Activated T-helper 1 cell treated with anti-CD3 and anti-CD28 coated beads, Interleukin-2, amount 50 U/mL, for 16 hours (primary cell): ENCODE measurements at places on chromosomes 6 and 20.

DNA sequence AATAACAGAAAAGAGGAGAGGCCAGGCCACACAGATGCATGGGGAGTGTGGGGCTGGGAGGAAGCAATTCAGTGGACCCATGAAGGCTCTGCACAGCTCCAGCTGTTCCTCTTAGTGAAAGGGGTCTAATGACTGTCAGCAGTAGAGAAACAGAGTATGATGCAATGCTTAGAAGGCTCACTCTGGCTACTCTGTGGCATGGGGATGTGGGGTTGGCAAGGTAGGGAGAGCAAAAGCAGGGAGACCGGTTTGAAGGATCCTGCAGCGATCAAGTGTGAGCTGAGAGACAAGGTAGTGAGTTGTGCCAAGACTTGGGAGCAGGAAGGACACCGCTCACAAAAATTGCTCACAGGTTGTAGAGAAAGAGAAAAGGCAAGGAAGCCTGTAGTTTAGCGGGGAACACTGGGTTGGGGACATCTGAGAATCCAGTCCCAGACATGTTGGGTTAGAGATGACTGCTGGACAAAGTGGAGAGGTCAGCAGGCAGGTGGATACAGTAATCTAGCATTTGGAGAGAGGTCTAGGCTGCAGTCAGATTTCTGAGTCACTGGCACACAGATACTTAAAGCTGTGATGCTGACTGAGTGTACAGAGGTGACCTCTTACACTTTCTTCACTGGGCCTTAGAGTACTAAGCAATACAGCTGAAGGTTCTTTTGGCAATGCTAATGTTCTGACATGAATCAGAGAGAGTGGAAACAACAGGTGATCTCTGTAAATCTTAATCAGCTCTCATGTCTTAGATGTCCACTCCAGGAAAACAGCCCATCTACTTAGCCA lies 27.1 kb downstream of the NAPB start:
- no peak for DNase-seq

- no peak for DNase-seq
Measured at GRCh38 chr20:23212464-23212995, 126.4 kb upstream of the CD93 start.

DNA sequence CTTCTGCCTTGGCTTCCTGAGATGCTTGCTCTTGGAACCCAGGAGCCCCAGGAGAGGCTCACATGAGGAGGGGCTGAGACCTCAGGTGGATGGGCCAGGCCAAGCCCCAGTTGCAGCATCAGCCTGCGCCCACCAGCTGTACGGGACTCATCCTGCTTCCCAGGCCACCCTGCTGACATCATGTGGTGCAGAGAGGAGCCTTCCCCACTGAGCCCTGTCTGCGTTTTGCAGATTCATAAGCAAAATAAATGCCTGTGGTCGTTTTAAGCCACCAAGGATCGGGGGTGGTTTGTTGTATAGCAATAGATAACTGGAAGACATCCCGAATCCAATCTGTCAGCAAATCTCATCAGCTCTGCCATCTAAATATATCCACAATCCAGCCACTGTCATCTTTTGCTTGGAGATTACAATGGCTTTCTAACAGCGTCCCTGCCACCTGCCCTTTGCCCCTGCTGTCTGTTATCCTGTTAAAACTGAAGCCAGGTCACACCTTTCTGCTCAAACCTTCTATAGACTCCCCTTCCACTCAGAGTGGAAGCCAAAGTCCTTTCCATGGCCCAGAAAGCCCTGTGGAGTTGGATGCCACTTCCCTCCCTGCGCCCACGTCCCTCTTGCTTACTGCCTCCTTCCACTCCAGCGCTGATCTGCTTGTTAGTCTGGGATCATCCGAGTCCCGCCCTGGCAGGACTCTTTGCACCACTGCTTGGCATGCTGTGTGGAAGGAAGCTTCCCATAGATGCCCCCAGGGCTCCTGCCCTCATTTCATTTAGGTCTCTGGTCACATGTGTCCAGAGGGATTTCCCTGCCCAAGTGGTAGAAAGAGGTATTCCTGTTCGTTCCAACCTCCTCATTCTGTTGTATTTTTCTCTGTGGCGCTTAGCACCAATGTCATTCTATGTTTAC lies 24.0 kb upstream of the MLN start:
- no peak for DNase-seq

GRCh38 chr6:150753371-150754064 lies 112.0 kb upstream of the MTHFD1L start:
- DNase-seq = no peak

DNA sequence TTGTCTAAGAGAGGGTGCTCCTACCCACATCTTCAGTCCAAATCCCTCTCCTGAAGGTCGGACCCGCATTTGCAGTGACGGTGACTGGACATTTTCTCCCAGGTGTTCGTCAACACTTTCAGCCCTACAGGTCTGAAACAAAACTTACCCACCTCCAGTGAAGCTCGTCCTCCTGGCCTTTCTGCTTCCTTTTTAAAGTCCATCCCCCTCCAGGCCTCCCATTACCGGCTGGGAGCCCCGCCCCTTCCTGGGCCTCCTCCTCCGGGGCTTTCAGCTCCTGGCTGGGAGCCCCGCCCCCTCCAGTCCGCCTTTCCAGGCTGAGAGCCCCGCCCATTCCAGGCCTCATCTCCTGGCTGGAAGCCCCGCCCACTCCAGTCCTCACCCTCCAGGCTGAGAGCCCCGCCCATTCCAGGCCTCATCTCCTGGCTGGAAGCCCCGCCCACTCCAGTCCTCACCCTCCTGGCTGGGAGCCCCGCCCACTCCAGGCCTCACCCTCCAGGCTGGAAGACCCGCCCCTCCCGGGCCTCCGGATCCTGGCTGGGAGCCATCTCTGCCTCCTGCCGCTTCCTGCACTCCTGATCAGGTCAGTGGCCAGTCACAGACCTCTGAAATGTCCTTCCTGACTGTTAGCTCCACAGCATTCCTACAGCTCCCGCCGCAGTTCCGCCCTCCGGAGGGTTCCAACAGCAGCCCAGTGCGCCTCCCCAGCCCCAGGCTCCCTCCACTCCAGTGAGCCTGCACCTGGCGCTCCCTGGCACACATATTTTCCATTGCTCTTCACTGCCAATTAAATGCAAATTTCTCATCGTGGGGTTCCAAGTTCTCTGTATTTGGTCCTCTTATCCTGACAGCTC lies 98.5 kb downstream of the LY86 start:
- DNase-seq = no peak

DNA sequence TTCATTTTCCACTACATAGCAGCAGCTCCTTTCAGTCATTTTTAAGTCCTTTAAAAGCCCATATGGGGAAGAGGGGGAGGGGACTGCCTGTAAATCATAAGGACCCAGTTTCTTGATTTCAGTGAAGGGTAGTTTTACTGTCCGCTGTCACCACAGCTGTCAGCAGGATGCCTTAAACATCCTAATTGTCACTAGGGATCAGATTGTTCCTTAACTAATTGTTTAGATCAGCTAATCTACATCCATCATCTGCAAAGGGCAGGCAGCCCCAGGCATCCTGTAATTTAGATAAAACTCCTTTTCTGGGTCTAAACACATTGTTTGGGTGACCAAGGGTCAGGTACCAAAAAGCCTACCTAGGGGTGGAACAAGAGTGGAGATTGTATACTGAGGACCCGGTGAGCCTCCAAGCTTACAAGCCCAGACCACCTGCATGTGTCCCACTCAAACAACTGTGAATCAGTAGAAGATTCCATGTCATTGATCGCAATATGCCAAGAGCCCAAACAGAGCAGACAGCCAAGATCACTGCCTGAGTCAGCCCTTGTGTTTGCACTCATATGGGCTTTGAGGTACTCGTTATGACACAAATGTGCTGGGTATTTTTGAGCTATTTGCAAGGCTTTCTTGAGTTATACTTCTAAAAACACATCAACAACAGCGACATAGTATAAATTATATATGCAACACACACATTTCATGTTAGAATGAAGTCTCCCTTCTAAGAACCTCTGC lies 198.7 kb upstream of the CEP162 start:
- no peak for DNase-seq

DNA sequence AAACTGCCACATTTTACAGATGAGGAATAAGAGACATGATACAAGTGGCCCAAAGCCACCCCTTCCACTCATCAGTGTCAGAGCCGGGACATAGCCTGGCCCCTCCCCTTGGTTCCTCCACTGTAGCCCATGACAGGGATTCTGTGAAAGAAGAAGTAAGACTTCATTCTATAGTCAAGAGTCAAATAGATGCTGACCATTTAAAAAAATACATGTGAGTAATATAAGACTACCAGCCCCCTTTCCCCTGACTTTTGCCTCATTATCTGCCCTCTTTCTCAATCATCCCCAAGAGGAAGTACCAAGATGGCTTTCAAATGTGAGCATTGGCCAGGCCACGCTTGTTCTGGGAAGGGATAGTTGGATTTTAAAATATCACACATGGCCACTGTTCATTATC lies 57.8 kb upstream of the TAB2 start:
- no peak for DNase-seq

- DNase-seq = no peak
Measured at GRCh38 chr20:33005132-33005566, 916 bp upstream of the SUN5 start.

- DNase-seq = no peak
Measured at GRCh38 chr6:41922154-41922553, 855 bp downstream of the BYSL start.

- DNase-seq = no peak
Measured at GRCh38 chr6:79188885-79189480, 45.5 kb downstream of the HMGN3 start.

- no peak for DNase-seq
Measured at GRCh38 chr6:17197607-17198006, 83.6 kb upstream of the RBM24 start.

DNA sequence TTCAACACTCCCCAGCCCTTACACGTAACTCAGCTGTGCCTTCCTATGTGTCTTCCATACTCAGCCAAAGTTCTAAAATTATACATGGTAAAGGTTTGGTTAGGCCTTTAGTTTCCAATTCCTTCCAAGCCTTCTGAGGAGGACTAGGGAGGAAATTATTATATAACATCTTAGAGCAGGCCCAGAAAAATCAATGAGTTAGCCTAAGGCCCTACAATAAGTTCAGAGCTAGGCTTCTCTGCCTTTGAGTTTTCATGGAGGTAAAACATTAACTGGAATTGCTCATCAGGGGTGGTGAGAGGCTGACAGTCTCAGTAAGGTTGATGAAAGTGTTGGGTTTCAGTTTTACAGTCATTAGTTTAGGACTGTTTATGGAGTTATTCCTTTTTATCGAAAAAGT lies 286.0 kb downstream of the ADGB start:
- no peak for DNase-seq

- DNase-seq = peak; percentile 60
Measured at GRCh38 chr20:1266167-1266973, at the start of gene SNPH. SNPH (plus strand) TSS chr20:1266294; CDS start chr20:1296240, 29,946 bp downstream.

DNA sequence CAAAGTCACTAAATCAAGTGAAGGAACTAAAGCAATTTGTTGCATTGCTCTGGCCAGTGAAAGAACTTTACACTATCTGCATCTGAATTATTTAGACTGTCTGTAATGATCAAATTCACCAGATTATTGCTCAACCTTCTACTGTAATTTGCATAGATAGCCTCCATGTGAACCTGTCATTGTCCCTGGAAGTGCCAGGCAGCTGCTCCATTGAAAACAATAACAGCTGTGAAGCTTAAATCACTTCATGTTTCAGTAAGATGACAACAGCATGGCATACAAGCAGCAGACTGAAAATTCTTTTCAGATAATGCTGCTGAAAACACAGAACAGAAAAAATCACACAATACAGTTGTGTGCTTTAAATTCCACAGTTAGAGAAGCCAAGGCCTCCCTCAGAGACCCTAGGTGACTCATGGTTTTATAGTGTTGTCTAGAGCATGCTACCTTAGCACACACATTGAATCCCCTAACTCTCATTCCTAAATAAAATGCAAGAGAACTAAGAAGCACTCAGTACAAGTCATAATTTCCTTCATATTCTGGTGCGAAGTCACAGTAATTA lies 248.9 kb downstream of the TPBG start:
- DNase-seq = no peak

DNA sequence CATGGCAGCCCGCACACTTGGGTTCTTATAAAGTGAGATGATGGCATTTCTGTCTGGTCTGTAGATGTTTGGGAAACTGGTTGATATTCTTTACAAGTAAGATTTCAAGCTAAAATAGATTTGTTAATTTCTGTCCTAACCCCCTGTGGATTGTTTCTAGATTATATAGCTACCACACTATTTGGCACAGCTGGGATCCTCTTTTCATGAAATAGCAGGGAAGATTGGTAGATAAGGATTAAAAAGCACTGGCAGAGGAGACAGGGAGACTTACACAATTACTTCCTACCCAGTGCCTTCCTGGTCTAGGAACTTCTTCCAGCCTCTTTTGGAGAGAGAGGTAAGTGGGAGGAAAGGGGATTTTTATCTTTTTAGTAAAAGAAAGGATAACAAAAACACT lies 13.2 kb upstream of the ATXN1 start:
- DNase-seq = no peak

- no peak for DNase-seq
Measured at GRCh38 chr20:63572788-63573646, 1.0 kb downstream of the HELZ2 start.

DNA sequence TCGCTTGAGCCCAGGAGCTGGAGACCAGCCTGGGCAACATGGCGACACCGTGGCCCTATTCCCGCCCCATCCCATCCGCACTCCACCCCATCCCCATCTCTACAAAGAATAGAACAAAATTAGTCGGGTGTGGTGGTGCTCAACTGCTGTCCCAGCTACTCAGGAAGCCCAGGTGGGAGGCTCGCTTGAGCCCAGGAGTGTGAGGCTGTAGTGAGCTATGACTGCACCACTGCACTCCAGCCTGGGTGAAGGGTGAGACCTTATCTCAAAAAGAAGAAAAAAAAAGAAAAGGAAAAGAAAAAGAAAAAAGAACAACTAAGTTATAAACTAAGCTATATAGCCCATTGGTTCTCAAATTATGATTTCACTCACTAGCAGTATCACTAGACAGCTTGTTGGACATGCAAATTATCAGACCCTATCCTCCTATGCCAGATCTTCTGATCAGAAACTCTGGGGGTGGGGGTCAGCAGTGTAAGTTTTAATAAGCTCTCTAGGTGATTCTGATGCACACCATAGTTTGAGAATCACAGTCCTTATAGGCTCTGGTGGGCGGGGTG lies 491 bp upstream of the ITCH start:
- DNase-seq = no peak

GRCh38 chr20:19802492-19803158 lies 44.6 kb downstream of the RIN2 start:
- DNase-seq = no peak

GRCh38 chr20:3461911-3462677 lies 8.7 kb upstream of the ATRN start:
- no peak for DNase-seq
